Breast epithelium (tissue), 4 donors: ENCODE measurements at places on chromosomes 4 and X.

GRCh38 chrX:116194649-116195048 is 24.1 kb downstream of the AGTR2 start:
- H3K27ac ChIP-seq: no peak overlapping the region
- H3K36me3 ChIP-seq: no peaks in the 10 kb centered on the region
- DNase-seq: no peak

DNA sequence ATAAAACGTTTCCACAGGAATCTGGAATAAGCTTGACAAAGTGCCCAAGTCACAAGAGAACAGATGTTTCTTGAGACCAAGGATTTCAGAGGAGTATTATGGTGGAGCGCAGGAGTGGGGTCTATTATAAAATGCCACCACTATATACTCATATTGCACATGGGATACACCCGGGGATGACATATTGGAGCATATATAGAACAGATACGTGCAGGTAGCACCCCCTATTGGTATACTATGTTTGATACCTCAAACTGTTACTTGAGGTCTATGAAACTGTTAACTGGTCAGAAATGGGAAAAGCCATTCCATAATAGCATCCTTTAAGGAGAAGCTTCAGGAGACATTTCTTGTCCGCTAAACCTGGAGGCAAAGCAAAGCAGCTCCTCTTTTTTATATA is 86.0 kb downstream of the PCYT1B start:
- H3K4me1 ChIP-seq: no peaks in the 10 kb centered on the region
- H3K27ac ChIP-seq: no peak overlapping the region
- no peak overlapping the region for H3K4me3 ChIP-seq
- H3K27me3 ChIP-seq: peaks cover 38% of the 10 kb centered on the region

GRCh38 chr4:6085028-6085690 is 66.9 kb upstream of the C4orf50 start:
- no peak overlapping the region for H3K27ac ChIP-seq
- no peaks in the 10 kb centered on the region for H3K36me3 ChIP-seq
- H3K4me3 ChIP-seq: no peak overlapping the region
- peaks cover 9% of the 10 kb centered on the region for H3K27me3 ChIP-seq
- no peak for DNase-seq

DNA sequence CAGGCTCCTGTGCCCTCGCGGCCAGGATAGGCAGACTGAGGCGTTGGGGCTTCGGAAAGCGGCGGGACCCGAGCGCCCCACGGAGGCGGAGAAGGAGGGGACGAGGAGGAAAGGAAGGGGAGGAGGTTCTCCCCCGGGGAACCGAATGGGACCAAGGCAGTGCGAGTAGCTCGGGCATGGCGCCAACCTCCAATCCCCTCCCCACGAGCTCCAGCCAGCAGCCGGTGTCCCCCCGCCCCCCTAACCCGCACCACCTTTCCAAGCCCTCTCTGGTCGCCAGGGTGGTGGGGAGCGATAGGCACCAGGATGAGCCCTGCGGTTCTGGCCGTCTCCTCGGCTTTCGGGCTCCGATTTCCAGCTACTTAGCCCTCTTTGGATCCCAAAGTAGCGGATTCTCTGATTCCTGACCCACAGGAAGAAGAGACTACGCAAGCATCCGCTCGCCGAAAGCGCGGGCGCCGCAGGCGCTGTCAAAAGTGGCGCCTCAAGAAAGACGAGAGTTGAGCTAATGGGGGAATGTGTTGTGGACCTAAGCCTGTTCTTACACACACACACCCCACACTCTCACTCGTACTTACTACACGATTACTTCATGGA is 15.2 kb upstream of the ZIC3 start:
- no peak overlapping the region for H3K4me3 ChIP-seq
- H3K4me1 ChIP-seq: no peaks in the 10 kb centered on the region
- H3K36me3 ChIP-seq: no peaks in the 10 kb centered on the region
- H3K27ac ChIP-seq: no peak overlapping the region

DNA sequence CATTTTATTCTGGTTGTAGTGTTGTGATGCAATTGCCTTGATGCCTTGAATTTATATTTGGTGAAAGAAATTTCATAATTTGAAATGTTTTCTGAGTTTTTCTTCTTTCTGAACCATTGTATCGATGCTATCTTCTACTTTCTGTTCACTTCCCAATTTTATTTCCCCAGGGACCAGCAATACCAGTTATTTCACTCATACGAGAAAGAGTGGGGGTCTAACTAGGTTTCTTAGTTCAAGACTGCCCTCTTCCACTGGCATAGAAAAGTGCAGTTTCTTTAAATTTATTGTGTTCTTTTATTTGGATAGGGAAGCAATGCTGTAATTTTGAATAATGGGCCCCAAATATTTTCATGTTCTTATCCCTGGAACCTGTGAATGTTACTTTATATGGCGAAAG is 544.0 kb upstream of the ADGRL3 start:
- no peak overlapping the region for H3K27ac ChIP-seq
- H3K27me3 ChIP-seq: no peaks in the 10 kb centered on the region
- no peak for DNase-seq

DNA sequence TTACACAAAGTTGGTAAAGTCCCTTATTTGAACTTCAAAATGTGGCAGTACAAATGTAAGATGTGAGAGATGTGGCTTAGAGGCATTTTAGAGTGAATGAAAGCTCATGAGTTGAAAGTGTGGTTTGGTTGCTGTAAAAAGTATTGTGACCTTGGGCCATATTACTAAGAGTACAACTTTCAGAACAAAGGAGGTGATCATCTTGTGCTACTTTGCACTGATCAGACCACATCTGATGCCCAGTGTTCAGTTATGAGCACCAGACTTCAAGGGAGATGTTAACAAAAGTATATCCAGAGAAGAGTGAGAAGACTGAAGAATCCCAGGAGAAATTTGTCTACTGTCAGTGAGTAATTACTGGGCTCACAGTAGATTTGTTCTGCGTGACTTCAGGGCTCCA is 30.2 kb downstream of the NLGN3 start:
- no peak for DNase-seq
- no peaks in the 10 kb centered on the region for H3K4me1 ChIP-seq

GRCh38 chr4:98260047-98260578 is 1.1 kb upstream of the RAP1GDS1 start:
- H3K36me3 ChIP-seq: no peaks in the 10 kb centered on the region
- no peaks in the 10 kb centered on the region for H3K4me1 ChIP-seq
- peak overlapping the region; percentile 88 for H3K4me3 ChIP-seq
- H3K27me3 ChIP-seq: no peaks in the 10 kb centered on the region
- peak overlapping the region; percentile 97 for H3K27ac ChIP-seq

- H3K36me3 ChIP-seq: no peaks in the 10 kb centered on the region
- H3K4me3 ChIP-seq: no peak overlapping the region
- DNase-seq: no peak
- no peaks in the 10 kb centered on the region for H3K4me1 ChIP-seq
- no peaks in the 10 kb centered on the region for H3K27me3 ChIP-seq
Measured at GRCh38 chr4:14022456-14022855, 394.9 kb upstream of the BOD1L1 start.

- no peaks in the 10 kb centered on the region for H3K27me3 ChIP-seq
- H3K4me3 ChIP-seq: no peak overlapping the region
- DNase-seq: no peak
- no peaks in the 10 kb centered on the region for H3K4me1 ChIP-seq
Measured at GRCh38 chr4:1330761-1331590, 16.0 kb upstream of the UVSSA start.

DNA sequence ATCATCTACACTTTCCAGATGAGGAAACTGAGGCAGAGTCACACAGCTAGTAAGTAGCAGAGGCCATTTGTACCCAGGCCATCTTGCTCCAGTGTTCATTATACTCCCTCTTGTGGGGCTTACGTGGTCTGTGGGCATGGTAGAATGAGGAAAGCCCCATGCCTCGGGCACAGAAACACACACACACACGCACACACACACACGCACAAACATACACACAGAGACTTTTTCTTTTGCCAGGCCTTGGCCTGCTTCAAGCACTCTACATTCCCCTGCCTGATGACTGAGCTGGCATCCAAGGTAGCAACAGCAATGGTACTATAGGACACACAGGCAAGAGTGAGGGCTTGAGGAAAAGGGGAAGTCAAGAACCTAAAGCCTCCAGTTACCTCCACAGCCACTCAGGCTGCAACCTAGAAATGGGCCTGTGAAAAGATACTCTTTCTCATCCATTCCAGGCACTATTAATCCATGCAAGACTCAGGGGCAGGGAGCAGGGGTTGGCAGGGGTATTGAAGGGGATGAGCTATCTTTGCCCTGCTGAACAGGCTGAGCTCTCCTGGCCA is 43.6 kb downstream of the STARD8 start:
- H3K4me1 ChIP-seq: no peaks in the 10 kb centered on the region
- no peak overlapping the region for H3K4me3 ChIP-seq
- no peak for DNase-seq
- no peak overlapping the region for H3K27ac ChIP-seq
- H3K36me3 ChIP-seq: no peaks in the 10 kb centered on the region

GRCh38 chr4:176949029-176949428 is 156.3 kb upstream of the VEGFC start:
- no peaks in the 10 kb centered on the region for H3K36me3 ChIP-seq
- no peaks in the 10 kb centered on the region for H3K27me3 ChIP-seq
- H3K4me1 ChIP-seq: no peaks in the 10 kb centered on the region

DNA sequence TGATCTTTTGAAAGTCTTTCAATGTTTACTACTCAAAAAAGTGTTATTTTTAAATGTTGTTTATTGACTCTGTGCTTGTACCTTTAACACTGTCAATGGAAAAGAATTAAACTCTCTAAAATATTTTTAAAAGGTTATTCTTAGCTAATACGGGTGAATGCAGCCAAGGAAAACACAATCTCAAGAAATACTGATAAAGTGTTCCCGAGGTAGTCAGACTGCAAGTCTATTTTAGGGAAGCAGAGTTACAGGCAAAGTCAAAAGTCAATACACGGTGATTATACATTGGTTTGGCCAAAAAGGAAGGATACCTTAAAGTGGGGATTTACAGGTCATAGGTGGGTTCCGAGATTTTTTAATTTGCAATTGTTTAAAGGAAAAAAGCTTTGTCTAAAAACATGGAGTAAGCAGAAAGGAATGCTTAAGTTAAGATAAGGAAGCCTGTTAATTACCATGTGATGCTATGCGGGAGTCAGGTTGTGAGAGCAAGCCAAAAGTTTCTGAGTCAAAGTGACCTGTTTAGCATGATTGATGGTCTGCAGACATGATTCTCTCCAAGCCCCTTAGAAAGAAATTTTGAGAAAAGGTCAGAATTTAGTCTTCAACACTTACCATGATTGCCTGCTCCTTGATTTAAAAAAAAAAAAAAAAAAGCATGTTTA is 288.4 kb downstream of the KLHL4 start:
- no peaks in the 10 kb centered on the region for H3K36me3 ChIP-seq
- H3K4me3 ChIP-seq: no peak overlapping the region
- H3K4me1 ChIP-seq: no peaks in the 10 kb centered on the region

DNA sequence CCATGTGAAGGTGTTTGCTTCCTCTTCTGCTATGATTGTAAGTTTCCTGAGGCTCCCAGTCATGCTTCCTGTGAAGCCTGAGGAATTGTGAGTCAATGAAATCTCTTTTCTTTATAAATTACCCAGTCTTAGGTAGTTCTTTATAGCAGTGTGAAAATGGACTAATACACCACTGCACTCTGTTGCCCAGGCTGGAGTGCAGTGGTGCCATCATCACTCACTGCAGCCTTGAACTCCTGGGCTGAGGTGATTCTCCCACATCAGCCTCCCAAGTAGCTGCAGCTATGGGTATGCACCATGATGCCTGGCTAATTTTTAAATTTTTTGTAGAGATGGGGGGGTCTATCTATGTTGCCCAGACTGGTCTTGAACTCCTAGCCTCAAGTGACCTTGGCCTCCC is 15.8 kb upstream of the IGFBP7 start:
- H3K36me3 ChIP-seq: no peaks in the 10 kb centered on the region
- no peaks in the 10 kb centered on the region for H3K27me3 ChIP-seq
- no peaks in the 10 kb centered on the region for H3K4me1 ChIP-seq
- H3K27ac ChIP-seq: no peak overlapping the region

DNA sequence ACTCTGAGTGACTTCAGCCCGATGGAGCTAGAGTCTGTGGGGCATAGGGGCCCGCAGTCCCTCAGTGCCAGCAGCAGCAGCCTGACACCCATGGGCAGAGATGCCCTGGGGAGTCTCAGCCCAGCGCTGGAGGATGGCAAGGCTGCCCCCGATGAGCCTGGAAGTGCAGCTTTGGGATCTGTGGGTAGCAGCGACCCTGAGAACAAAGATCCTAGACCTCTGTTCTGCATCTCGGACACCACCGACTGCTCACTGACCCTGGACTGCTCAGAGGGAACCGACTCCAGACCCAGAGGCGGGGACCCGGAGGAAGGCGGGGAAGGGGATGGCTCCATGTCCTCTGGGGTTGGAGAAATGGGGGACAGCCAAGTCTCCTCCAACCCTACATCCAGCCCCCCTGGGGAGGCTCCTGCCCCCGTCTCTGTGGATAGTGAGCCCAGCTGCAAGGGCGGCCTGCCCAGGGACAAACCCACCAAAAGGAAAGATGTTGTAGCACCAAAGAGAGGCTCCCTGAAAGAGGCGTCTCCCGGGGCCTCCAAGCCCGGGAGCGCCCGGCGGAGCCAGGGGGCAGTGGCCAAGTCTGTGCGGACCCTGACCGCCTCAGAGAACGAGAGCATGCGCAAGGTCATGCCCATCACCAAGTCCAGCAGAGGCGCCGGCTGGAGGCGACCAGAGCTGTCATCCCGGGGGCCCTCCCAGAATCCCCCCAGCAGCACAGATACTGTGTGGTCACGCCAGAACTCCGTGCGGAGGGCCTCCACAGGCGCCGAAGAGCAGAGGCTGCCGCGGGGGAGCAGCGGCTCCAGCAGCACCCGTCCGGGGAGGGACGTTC is 39.5 kb downstream of the FHDC1 start:
- H3K4me3 ChIP-seq: no peak overlapping the region
- H3K36me3 ChIP-seq: no peaks in the 10 kb centered on the region
- no peak for DNase-seq

GRCh38 chr4:5870701-5871100 is 22.2 kb downstream of the CRMP1 start:
- no peak for DNase-seq
- H3K27ac ChIP-seq: no peak overlapping the region
- no peaks in the 10 kb centered on the region for H3K36me3 ChIP-seq
- H3K4me1 ChIP-seq: no peaks in the 10 kb centered on the region

DNA sequence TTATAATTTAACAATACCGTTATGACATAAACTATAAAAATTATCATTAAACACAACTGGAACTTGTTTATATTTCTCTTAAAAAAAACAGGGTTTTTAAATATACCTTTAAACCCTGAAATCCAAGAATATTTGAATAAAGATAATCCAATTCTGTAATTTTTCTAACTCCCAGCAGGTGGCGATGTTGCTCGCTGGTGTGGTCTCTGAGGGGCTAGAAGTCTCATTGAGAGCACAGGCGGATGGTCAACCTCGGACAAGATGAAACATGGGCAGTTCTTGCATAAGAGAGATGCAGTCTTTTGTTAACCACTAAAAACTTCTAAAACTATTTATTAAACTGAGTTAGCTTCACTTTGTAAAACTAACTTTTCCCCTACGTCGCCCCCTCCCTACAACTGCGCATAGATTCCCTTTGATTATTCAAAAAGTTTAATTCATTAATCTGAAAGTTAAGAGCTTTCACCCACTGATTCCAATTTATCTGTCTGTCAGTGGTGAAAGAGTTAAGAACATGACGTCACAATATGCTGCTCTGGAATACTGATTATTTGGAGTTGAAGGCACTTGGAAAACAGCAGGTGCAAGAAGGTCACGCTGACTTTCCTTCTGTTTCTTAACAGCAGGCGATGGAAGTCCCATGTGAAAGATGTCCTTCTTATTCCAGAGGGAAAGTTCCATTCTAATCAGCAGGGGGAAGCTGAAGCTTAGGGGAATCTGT is 29.5 kb downstream of the DMP1 start:
- DNase-seq: no peak
- no peaks in the 10 kb centered on the region for H3K27me3 ChIP-seq
- H3K4me3 ChIP-seq: no peak overlapping the region
- no peaks in the 10 kb centered on the region for H3K36me3 ChIP-seq
- H3K4me1 ChIP-seq: no peaks in the 10 kb centered on the region
